Activated CD4-positive, alpha-beta T cell treated with anti-CD3 and anti-CD28 coated beads for 24 hours (primary cell): ENCODE measurements at places on chromosomes 5 and 9.

DNA sequence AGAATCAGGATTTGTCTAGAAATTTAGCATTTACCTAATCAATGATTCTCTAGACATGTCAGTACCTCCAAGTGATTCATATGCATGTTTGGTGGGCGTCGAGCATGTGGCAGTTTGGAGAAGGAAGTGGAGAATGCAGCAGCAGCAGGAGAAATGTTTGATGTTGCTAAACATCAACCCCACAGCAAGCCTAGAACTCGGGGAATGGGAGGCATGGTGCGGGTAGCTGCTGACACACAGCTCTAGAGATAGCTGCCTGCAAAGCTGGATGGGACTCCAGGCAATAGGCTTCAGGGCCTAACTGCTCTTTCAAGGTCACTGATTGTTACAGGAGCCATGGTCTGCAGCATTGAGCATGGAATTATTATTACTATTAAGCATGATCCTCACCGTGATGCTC lies 137.3 kb downstream of the DOCK8 start:
- DNase-seq: no peak

DNA sequence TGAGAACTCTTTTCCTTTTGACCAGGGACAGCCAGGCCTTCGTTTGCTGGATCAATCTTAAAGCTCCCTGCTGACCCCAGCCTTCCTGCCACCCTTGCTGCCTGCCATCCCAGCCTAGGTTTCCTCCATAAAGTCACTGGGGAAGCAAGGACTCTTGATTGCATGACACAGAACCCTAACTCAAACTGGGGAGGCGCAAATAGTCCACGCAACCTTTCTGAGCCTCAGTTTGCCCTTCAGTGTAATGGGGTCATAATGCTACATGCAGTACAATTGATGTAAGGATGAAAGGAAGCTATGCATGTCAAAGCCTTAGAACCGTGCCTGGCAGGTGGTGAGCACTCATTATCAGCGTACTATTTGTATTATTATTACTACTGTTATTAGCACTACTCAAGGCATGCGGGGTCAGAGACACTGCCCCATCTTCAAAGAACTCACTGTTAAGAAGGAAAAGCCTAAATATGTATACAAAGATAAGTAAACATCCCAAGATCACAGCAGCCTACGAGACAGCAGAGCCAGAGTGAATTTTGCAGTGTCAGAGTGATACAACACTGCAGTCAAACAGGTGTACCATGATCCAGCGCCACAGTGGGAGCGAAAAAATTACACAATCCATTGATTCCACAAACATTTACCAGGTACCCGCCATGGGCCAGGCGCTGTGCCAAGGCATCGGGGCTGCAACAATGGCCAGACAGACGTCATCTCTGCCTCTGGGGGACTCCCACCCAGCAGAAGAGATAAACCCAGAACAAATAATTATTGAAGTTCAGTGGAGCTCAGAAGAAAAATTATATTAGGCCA lies 16.9 kb upstream of the CPLX2 start:
- no peak for DNase-seq

DNA sequence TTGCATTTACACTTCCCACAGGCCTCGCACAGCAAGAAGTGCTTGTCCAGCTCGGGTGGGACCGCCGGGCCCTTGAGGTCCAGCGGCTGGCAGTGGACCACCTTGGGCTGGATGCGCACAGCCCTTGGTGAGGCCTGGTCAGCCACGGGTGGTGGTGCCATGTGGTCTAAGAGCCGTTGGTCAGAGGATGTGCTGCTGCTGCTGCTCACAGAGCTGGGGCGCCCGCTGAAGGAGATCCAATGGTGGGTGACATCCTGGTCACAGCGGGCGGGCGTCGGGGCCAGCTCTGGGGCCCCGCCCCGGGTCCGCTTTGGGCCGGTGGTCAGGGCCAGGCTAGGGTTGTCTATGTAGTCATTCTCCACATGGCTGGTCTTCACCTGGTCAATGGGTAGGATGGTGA lies 10.2 kb downstream of the SPRY4 start:
- DNase-seq: no peak

GRCh38 chr9:97903177-97903576 lies 19.1 kb downstream of the TRMO start:
- no peak for DNase-seq

DNA sequence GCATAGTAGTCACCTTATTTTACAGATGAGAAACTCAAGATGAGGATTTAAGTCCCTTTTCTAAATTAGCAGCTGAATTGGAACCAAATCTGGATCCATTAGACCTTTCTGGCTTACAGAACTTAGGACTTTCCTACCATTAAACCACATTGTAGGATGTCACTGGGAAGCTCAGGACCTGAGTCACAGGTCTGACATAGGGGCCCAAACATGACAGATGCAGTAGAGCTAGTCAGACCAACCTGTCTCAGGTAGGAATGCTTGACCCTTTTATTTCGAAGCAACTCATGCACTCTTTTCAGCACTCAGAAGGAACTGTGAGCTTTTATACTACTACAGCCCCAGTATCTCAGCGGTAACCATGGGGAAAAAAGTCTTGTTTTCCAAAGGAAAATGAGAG lies 2.6 kb downstream of the RAB24 start:
- no peak for DNase-seq
